ENCODE measurements at places on chromosomes 6 and 20. TPM values are rescaled to one million over a fixed set of nuclear protein-coding genes. Genes with fewer than 3 reads are reported as not detected.

DNA sequence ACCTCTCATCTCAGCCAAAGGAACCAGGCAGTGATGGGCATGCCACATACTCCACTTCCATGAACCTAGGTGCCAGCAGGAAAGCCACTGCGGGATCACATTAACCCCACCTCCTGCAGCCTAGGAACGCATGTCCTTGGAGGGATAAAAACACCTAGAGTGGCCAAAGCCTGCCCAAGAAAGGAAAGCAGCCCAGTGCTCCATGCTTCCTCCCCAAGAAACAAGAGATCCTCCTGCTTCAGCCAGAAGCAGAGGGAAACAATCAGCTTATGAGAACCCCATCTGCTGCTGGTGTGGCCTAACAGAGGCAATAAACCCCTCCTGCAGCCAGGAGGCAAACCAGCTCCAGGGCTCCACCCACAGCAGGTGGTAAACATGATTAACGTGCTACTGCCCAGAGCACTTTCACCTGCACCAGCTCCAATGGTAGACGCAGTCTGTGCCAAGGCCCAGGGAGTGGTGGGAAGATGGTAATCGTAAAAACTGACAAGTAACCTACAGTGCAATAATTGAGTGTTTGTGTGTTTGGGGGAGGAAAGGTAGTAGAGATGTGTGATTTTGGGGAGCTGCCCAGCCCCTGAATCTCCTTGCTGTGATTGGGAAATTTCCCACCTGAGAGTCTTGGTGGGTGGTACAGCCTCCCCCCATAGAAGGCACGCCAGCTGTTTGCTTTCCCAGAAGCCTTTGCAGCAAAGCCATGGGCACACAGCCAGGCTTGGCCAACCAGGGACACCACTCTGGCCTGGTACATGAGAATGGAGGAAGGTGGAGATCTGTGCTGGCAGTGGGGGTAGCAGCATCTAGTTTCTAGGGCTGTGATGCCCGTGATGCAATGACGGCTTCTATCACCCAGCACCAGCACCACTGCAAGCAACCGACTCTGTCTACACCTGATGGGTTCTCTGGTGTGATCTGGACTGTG is 50.6 kb upstream of the TBC1D7 start:
- DNase-seq: no peak

DNA sequence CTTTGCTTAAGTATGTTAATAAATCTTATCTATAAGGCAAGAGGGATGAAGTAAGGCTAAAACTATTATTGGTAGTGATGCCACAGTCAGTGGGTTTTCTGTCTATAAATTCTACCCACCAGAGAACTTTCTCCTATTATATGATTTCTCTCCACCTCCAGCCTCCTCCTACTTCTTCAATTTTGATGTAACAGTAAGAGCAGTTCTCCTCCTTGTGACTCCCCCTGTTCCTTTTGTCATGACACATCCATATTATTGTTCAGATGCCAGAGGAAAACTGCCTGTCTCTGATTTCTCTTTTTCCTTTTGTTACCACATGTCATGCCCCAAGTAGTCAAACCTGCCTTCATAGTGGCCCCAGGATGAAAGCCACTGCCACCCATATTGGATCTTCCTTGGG is 9.1 kb upstream of the RCAN2 start:
- DNase-seq: no peak

The COL9A1 gene
- not detected for total RNA-seq

- DNase-seq: no peak
Observed at GRCh38 chr20:59682603-59683002, 78.3 kb downstream of the PHACTR3 start.

The NOTCH4 gene
- total RNA-seq: 0.65 TPM

GRCh38 chr6:74447013-74447412 is 751.0 kb downstream of the CD109 start:
- peak; percentile 72 for DNase-seq

DNA sequence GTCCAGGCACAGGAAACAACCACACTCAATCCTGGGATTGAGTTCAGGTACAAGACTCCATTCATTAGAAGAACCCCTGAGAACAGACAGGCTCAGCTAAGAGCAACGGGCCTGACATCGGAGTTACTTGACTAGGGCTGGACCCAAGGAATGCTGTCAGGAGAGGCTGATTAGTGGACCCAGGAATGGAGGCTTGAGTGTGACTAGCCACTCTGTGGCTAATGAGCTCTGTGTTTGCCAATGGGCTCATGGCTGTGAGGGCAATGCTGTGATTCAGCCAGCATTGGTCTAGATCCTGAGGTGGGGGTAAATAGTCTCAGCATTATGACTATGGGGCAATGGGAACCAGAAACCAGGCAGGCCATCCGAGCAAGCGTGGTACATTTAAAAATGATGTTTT is 71.8 kb downstream of the RIOK1 start:
- DNase-seq: peak; percentile 73

DNA sequence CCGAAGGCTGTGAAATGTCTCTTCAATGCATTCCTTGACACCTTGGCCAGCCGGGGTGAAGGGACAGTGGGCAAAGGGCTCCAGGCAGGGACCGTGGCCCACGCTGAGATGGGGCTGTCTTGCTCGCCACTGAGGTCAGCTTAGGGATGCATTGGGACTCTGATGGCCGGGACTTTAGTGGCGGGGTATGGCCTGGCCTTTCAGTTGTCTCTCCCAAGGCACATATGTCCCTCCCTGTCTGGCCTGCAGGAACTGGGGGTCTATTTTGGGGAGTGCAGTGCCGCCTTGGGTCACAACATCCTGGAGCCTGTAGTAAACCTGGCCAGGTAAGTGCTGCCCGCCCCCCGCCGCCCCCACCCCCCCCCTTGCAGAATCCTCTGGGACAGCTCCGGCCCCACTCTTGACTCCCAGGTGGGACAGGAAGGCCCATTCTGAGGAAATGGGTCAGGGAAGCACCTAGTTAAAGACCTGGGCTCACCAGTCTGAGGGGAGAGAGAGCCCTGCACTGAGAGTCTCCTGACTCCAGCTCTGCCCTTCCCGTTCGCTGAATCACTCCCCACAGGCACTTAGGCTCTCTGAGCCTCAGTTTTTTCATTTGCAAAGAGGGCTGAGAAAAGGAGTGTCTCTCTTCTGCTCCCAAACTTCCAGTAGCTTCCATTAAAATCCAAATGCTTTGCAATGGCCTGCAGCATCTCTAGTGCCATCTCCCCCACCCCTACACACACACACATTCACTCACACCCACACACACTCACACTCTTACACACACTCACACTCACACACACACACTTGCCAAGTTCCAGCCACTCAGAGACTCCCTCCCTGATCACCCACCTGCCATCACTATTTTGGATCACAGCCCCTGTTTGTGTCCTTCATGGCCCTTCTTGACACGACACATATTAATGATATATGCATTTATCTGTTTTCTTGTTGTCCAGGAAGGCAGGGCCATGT is 33.1 kb downstream of the RAB44 start:
- no peak for DNase-seq

GRCh38 chr6:135782546-135782945 is 69.0 kb upstream of the PDE7B start:
- peak; percentile 2 for DNase-seq

GRCh38 chr6:86969573-86969972 is 32.2 kb downstream of the HTR1E start:
- DNase-seq: peak; percentile 1

DNA sequence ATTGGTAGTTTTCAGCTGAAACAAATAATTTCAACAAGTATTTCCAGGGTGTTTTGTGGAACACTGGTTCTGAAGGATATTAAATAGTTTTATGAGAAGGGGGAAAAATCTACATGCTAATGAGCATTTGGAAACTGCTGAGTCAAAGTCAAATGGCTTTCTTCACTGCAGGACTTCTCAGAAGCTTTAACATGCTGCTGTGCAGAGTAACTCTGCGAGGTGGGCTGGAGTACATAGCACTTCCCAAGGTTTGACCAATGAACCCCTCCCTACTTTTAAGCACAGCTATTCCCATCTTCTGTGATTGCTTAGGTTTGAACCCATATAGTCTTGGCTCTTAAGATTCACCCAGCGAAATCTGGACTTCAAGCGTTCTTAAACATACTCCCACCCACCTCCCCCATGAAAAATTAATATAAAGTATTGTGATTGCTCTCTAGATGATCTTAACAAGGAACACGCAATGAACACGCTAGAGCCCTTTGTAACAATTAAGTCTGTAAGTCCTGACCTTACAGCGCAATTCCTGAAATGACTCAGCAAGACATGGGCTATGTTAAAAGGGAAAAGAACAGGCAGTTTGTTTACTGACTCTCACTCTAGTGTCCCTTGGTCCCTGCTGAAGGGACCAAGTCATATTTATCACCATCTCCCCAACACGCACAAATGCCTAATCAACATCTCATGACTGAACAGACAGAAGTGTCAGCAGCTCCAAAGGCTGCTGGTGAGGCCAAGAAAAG is 105.2 kb downstream of the NFATC2 start:
- DNase-seq: no peak

The GTSF1L gene
- total RNA-seq: not detected

DNA sequence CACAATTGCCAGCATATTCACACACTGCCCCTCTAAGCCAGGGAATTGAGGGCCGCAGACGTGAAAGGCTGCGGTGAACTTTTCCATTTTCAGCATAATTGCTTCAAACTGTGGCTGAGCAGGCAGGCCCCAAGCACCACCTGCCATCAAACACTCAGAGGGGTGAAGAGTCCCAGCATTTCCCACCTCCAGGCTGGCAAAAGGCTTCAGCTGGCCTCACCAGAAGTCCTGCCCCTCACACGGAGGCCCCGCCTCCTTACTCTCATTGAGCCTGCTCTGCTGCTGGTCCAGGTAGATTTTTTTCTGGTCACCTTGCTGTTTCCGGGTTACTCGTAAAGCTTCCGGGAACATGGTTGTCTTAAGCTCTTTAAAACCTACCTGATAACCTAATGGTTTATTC is 52.0 kb upstream of the PRELID3B start:
- no peak for DNase-seq

- peak; percentile 26 for DNase-seq
Observed at GRCh38 chr6:21053612-21054011, 519.4 kb downstream of the CDKAL1 start.

The PRR18 gene
- not detected for total RNA-seq

- peak; percentile 45 for DNase-seq
Observed at GRCh38 chr20:35947489-35947888, 6.8 kb downstream of the SCAND1 start.

DNA sequence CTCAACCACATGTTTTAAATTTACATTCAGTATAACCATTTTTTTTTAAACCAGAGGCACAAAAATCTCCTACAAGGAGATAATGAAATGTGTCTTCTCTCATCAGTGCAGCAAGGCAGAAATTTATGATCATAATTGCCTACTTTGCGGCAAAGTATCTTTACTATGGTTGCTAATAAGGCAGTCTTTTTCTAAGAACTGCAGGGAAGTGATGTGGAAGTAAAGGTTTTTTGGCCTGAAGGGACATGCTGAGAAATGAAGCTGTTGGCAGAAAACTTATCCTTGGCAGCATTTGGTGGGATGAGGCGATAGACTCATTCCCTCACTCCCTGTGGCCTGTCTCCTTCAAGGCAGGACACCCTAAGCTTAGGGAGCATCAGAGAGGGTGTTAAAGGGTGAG is 48.7 kb downstream of the SCGN start:
- DNase-seq: no peak

DNA sequence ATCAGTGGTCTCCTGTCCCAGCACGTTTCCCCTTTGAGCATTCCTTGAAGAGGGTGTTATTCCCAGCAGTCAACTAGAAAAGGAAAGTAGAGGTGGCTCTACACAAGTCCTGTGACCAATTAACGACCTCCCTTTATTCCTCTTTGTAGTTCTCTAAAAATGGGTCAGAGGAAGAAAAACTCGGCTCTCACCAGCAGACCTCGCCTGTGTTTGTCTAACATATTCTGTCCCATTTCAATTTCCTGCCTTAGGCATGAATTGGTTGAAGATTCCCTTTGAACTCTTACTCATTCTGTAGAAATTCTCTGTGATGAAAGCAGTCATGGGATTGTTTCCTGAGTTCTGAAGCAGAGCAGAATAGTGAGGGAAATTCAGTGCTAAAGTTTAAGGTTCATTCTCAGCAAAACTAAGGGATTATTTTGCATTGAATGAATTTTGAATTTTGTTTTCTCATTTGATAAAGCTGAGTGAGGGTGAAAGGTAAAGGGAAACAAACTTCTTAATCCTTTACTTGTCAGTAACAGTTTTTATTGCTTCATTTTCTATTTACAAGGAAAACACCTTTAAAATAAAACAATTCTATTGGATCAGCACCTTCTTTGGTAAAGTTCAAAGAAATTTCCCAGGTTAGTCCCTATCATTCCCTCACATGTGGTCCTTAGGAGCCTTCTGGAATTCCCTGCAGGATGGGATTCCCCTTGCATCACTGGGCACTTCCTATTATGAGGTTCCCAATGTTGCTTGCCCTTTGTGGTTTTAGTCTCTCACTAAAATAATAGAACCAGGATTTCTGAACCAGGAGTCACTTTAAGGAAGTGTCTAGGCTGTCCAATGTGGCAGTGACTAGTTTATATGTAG is 105.8 kb downstream of the SLX4IP start:
- peak; percentile 86 for DNase-seq

- no peak for DNase-seq
Observed at GRCh38 chr6:167906899-167907298, 80.2 kb downstream of the AFDN start.

GRCh38 chr6:119339941-119340456 is 9.6 kb downstream of the MAN1A1 start:
- DNase-seq: no peak

- DNase-seq: no peak
Observed at GRCh38 chr20:20747298-20747697, 34.9 kb upstream of the RALGAPA2 start.

- peak; percentile 26 for DNase-seq
Observed at GRCh38 chr20:41344938-41345728, 4.5 kb downstream of the LPIN3 start.

- no peak for DNase-seq
Observed at GRCh38 chr6:151228788-151229400, 10.9 kb upstream of the AKAP12 start.

DNA sequence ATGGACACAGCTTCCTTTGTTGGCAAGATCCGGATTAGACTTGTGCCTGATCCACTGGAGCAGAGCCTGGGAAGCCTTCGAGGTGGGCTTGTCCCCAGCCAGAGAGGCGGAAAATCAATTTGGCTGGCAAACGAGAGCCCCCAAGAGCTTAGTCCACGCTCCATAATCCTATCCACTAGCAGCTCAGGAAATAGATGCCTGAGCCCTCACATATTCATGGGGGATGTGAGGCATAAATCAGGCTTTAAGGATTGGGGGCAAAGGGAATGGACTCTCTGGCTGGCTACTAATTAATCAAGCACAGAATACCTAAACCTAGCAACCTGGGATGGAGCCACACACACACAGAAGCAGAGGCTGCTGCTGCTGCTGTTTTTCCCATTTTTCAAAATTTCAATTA is 137.9 kb downstream of the PKHD1 start:
- DNase-seq: no peak

The FGD2 gene
- total RNA-seq: not detected
